ENCODE measurements at places on chromosomes 5 and 9. TPM values are rescaled to one million over a fixed set of nuclear protein-coding genes. Genes with fewer than 3 reads are reported as not detected.

- H3K27ac ChIP-seq, result no peak overlapping the region
- H3K27me3 ChIP-seq, result no peaks in the 10 kb centered on the region
- no peaks in the 10 kb centered on the region for H3K36me3 ChIP-seq
- no peak for DNase-seq
Measured at GRCh38 chr5:43729846-43730478, 127.0 kb downstream of the NNT start.

DNA sequence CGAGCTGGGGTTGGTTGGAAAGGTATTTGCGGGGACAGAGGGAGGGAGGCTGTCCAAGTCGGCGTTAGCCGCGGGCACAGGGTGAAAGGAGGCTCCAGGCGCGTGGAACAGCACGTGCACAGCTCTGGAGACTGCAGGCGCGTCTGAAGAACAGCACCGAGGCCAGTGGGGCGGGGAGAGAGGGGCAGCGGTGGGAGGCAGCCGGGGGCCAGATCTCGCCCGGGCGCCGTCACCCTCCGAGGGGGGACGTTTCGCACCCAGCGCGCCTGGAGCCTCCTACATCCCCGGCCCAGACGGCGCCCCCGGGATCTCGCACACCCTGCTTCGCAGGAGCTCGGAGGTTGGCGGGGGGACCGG lies 79.6 kb downstream of the NTNG2 start:
- H3K27me3 ChIP-seq, result no peaks in the 10 kb centered on the region
- DNase-seq, result no peak
- peak overlapping the region; percentile 84 for H3K27ac ChIP-seq
- no peaks in the 10 kb centered on the region for H3K4me1 ChIP-seq

DNA sequence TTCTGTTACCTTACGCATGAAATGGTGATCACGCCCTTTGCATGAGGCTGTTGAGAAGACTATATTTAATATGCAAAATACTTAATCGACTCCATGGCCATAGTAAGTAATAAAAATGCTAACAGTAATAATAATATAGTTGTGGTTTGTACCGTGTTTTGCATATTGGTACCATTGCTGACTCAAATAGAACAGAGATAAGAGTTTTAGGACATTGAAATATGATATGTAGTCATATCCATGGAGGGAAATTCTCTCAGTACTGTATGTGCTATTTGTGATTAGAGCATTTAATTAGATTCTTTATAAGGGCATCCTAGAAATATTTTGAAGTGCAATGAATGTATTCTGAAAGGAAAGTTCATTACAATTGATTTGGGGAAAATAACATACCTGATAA lies 41.9 kb downstream of the CFAP90 start:
- H3K4me1 ChIP-seq, result no peaks in the 10 kb centered on the region
- no peaks in the 10 kb centered on the region for H3K27me3 ChIP-seq
- H3K36me3 ChIP-seq, result no peaks in the 10 kb centered on the region
- no peak for DNase-seq

DNA sequence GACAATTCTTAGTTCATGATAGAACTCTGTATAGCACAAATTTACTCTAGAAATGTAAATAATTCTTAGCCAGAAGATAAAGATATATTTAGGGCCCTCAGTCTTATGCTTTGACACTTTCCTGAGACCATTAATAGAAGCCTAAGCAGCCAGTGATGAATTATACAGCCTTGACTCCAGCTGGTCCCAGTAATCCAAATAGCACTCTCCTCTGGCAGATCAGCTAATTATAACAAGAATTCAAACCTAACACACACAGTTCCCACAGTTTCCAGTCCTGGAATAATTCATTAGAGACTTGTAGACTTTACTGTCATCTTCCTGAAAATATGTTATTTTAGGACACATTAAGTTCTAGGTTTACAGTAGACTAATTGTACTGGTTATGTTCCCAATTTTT lies 50.4 kb downstream of the SHOC1 start:
- no peak overlapping the region for H3K4me3 ChIP-seq
- H3K27ac ChIP-seq, result no peak overlapping the region
- H3K27me3 ChIP-seq, result no peaks in the 10 kb centered on the region

DNA sequence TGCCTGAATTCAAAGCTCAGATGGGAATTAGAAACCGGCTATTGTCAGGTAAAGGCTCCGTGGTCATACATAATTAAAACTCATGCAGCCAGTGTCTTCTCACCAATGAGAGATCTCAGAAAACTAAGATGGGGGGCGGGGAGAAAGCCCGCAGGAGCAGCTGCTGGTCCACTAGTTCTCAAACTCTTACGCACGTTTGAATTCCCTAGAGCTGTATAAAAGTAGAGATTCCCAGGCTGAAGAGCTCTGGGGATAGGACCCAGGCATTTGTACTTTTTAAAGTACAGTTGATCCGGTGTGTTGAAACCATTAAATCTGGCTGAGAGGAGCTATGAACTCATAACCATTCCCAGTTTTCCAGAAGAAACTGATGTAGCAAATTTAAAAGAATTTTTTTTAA lies 68.5 kb downstream of the FRMD3 start:
- no peak overlapping the region for H3K27ac ChIP-seq
- H3K27me3 ChIP-seq, result no peaks in the 10 kb centered on the region
- no peaks in the 10 kb centered on the region for H3K36me3 ChIP-seq
- no peak for DNase-seq
- H3K4me1 ChIP-seq, result no peaks in the 10 kb centered on the region
- H3K4me3 ChIP-seq, result no peak overlapping the region

DNA sequence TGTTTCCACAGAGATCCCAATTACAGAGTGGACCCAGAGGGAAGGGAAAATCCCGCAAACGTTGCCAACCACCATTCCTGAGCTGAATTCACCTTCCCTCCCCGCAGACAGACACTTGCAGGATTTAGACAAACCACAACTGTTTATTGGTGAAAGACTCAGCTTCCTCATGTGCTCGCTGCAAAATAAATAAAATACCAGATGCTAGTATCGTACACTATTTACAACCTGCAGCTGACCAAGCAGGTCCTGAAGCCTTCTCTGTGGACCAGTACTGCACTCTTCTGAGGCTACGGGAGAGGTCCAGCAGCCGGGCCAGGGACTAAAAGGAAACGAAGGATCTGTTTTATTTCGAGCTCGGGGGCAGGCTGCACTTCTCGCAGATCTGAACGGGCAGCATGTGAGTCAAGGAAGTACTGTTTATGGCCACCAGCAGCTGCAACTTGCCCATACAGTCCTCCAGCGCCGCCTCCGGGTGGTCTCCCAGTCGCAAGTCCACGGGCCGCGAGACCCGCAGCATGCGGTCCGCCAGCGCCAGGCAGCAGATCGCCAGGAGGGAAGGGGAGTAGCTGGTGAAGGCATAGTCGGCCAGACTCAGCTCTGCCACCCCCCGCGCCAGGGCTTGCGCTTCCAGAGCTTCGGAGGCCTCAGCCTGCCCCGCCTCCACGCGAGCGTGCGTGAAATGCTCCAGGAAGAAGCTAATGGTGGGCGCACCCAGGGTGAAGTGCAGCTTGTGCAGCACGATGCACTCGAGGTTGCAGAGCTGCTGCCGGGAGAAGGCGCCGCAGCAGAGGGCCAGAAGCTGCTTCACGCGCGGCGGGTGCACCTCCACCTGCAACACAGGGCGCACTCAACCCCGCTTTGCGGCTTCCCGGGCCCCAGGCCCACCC lies 2.1 kb downstream of the CCNO start:
- H3K27ac ChIP-seq, result no peak overlapping the region
- peaks cover 12% of the 10 kb centered on the region for H3K4me1 ChIP-seq
- DNase-seq, result no peak
- H3K4me3 ChIP-seq, result peak overlapping the region; percentile 32
- no peaks in the 10 kb centered on the region for H3K36me3 ChIP-seq

- no peaks in the 10 kb centered on the region for H3K4me1 ChIP-seq
- no peaks in the 10 kb centered on the region for H3K36me3 ChIP-seq
- no peak overlapping the region for H3K4me3 ChIP-seq
- H3K27ac ChIP-seq, result no peak overlapping the region
- H3K27me3 ChIP-seq, result no peaks in the 10 kb centered on the region
- DNase-seq, result no peak
Measured at GRCh38 chr5:148511810-148512347, 128.1 kb downstream of the FBXO38 start.

DNA sequence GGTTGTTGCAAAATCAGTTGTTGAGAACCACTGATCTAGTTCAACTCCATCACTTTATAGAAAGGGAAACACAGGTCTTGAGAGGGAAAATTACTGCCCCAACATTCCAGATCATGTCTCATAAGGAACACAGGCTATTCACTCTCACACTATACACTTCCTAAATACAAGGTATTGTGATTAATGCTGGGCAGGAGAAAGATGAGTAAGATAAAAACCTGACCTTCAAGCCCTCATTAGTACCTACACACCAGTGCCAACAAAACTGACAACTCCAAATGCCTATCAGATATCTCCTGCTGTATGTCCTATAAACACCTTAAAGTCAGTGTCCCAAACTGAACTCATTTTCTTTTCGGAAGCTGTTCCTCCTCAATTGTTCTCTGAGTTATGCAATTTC lies 8.2 kb downstream of the GNE start:
- no peaks in the 10 kb centered on the region for H3K36me3 ChIP-seq
- no peaks in the 10 kb centered on the region for H3K27me3 ChIP-seq
- no peak for DNase-seq
- H3K27ac ChIP-seq, result no peak overlapping the region
- H3K4me1 ChIP-seq, result no peaks in the 10 kb centered on the region

GRCh38 chr9:132152231-132152630 lies 9.6 kb upstream of the NTNG2 start:
- DNase-seq, result no peak
- H3K4me1 ChIP-seq, result no peaks in the 10 kb centered on the region
- H3K4me3 ChIP-seq, result no peak overlapping the region
- H3K27ac ChIP-seq, result no peak overlapping the region
- H3K36me3 ChIP-seq, result no peaks in the 10 kb centered on the region

DNA sequence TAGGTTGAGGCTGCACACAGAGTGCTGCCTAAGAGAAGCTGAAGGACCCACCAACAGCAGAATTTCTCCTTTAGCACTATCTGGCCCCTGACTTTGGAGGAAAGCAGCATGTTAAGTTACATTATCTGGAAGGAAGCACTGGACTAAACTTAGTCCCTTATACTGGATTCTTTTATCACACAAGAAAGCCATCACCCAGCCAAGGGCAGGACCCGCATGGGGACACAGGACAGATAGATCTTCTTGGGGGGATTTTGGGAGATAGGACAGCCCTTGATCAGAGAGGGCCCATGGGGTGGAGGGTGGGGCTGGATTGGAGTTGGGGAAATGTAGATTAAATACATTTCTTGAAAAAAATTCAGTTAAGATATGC lies 14.4 kb downstream of the ANKRD33B start:
- H3K4me3 ChIP-seq, result no peak overlapping the region
- peaks cover 11% of the 10 kb centered on the region for H3K4me1 ChIP-seq

DNA sequence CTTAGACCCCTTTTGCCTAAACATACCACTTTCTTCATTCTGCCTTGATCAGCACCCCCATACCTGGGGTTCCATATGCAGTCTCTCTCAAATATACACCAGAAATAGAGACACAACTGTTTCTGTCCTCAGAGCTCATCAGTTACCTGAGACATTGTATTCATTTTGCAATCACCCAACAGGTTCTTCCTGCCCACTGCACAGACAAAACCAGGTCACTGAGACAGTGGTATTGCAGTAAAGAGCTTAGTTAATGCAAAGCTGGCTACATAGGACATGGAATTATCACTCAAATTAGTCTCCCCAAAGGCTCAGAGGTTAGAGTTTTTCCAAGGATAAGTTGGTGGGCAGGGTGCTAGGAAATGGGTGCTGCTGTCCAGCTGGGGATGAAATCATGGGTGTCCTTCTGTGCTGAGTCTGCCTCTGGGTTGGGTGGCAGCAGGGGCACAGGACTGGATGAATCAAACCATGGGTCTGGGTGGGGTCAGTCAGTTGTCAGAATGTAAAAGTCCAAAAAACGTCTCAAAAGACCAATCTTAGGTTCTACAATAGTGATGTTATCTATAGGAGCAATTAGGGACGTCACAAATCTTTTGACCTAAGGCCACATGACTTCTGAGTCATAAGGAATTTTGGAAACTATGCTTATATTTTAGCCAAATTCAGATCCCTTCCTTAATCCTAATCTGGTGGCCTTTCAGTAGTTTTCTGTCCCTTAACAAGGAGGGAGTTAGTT lies 41.0 kb downstream of the KCNV2 start:
- no peaks in the 10 kb centered on the region for H3K27me3 ChIP-seq
- no peaks in the 10 kb centered on the region for H3K36me3 ChIP-seq
- H3K4me3 ChIP-seq, result no peak overlapping the region
- DNase-seq, result no peak
- H3K27ac ChIP-seq, result no peak overlapping the region

- no peak for DNase-seq
- H3K4me3 ChIP-seq, result no peak overlapping the region
- no peaks in the 10 kb centered on the region for H3K27me3 ChIP-seq
- H3K36me3 ChIP-seq, result no peaks in the 10 kb centered on the region
- H3K4me1 ChIP-seq, result no peaks in the 10 kb centered on the region
Measured at GRCh38 chr5:97838214-97838613, 655.2 kb upstream of the RIOK2 start.

- no peak overlapping the region for H3K4me3 ChIP-seq
- no peaks in the 10 kb centered on the region for H3K27me3 ChIP-seq
- no peaks in the 10 kb centered on the region for H3K36me3 ChIP-seq
- no peak overlapping the region for H3K27ac ChIP-seq
- no peak for DNase-seq
- H3K4me1 ChIP-seq, result no peaks in the 10 kb centered on the region
Measured at GRCh38 chr5:95163079-95163478, 121.8 kb downstream of the MCTP1 start.

GRCh38 chr9:80550181-80550580 lies 978.4 kb downstream of the TLE4 start:
- DNase-seq, result no peak
- H3K4me1 ChIP-seq, result no peaks in the 10 kb centered on the region
- H3K27ac ChIP-seq, result no peak overlapping the region
- H3K4me3 ChIP-seq, result no peak overlapping the region
- H3K36me3 ChIP-seq, result no peaks in the 10 kb centered on the region

DNA sequence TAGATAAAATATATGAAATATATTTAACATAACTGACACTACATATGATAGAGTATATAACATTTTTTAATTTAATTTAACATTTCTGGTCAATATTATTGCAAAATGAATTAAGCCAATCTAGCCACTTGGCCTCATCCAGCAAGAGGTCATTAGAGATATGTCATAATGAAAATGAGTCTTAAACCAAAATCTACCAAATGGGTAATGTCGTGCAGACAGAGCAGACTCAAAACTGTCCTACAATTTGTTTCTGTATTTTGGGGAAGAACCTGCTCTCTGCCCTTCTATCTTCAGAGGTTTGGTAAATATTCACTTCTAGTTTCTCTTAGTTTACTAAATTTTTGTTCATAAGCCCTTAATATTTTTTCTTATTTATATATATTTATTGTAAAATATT lies 61.4 kb downstream of the ARHGEF28 start:
- H3K4me1 ChIP-seq, result no peaks in the 10 kb centered on the region
- H3K27ac ChIP-seq, result no peak overlapping the region
- DNase-seq, result no peak
- H3K4me3 ChIP-seq, result no peak overlapping the region

Gene FAM170A
- not detected for total RNA-seq

Gene PCDHGC4
- total RNA-seq, result 1.7 TPM

Gene PGM5
- total RNA-seq, result 30.5 TPM

Gene SURF6
- total RNA-seq, result 25.5 TPM

Gene BTNL3
- total RNA-seq, result 122 TPM

Gene LHX6
- total RNA-seq, result 4.0 TPM

Gene SPINK6
- total RNA-seq, result not detected

Gene FREM1
- 72.7 TPM for total RNA-seq

Gene STKLD1
- not detected for total RNA-seq

Data from Peyer's patch (tissue), 4 donors.